Activated CD4-positive, alpha-beta T cell treated with anti-CD3 and anti-CD28 coated beads for 1 hour (primary cell): ENCODE measurements at places on chromosomes 6 and 20.
A peak's percentile ranks its signal among the peaks of the same experiment; 100 is the strongest.

- no peak for DNase-seq
Observed at GRCh38 chr6:101640131-101640530, 246.6 kb downstream of the GRIK2 start.

- no peak for DNase-seq
Observed at GRCh38 chr20:31566658-31567379, 38.3 kb upstream of the ID1 start.

GRCh38 chr6:133184798-133185372 lies 56.3 kb upstream of the EYA4 start:
- DNase-seq = no peak

DNA sequence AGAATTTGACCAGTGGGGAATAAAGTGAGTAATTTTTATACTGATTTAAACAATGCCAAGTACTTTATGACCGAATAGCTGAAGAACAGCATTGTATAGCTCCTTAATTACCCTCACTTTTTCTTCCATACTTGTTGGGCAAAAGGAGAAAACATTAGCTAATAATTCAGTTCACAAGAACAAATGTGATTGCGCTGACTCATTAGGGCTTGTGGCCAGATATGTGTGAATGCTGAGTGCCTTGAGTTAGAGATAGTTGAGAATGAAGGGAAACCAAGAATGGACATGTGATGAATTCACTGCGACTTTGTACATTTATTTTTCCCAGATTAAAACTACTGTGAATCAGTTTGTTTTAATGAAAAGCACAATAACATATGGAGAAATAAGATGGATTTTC lies 669.4 kb downstream of the TFAP2A start:
- no peak for DNase-seq

GRCh38 chr6:87483929-87484328 lies 11.2 kb downstream of the SLC35A1 start:
- no peak for DNase-seq

GRCh38 chr20:33669224-33669623 lies 2.5 kb downstream of the ACTL10 start:
- DNase-seq = no peak

DNA sequence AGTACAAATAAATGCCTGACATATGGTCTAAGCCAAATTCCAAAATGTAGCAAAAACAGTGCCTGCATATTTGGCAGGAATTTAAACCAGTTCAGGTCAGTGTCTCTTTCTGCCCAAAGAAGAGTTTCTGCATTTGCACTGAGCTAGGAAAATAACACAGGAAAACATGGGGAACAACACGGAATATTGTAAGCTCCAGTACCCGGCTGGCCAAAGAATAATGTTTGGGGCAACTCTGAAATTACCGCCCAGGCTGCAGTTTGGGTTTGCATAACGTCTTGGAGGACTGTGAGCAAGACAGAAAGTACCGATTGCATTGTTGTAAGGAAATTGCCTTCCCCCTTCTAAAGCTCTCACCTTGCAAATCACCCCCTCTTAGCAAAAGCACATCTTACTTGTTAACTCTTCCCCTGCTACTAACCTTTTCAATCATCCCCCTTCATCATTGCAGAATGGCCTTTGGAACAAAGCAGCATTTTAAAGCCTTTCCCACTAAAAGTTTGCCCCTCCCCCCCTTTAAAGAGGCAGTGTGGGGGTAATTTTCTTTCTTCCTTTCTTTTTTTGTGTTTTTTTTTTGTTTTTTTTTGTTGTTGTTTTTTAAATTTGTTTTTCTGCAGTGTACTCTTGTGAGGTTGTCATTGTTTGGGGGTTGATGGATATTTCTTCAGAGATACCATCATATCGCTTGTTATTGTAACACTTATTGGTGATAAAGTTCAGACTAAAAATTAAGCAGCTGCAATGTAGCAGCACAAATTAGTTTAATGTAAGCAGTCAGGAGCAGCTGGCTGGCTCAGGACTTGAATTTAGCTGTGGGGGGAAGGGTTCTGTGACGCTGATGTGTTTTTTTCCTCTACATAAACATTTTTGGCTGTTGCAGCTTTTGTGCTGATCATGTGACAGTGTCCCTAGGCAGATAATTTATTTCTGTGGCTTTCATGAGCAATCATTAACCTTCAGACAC lies 100.0 kb upstream of the CITED2 start:
- no peak for DNase-seq

- no peak for DNase-seq
Observed at GRCh38 chr6:34866509-34866908, 21.3 kb downstream of the TAF11 start.

DNA sequence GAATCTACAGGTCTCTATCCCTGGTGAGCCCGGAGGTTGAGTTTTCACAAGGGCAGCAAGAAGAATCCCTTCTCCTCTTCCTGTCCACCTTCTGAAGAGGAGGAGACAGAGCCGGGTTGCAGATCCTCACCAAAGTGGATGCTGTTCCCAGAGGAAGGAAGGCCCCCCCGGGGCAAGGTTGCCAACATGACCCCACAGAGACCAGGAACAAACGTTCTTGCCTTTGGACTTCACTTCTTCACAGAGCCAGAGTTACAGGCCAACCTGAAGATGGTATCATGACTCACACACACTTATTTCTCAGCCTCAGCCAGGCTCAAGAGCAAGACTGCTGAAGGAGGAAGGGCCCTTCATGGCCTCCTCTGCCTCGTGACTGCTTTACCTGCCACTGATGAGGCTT lies 384.3 kb downstream of the CD83 start:
- no peak for DNase-seq

GRCh38 chr6:12051861-12052368 lies 39.8 kb downstream of the HIVEP1 start:
- no peak for DNase-seq

GRCh38 chr6:1386038-1386709 lies 3.2 kb upstream of the FOXF2 start:
- DNase-seq = no peak

- no peak for DNase-seq
Observed at GRCh38 chr20:61310954-61311353, 58.9 kb downstream of the CDH4 start.

- no peak for DNase-seq
Observed at GRCh38 chr6:33688451-33689147, 22.9 kb downstream of the UQCC2 start.

- DNase-seq = no peak
Observed at GRCh38 chr20:58984691-58985090, 3.6 kb downstream of the NELFCD start.

GRCh38 chr6:71347119-71347518 lies 58.5 kb downstream of the OGFRL1 start:
- no peak for DNase-seq

DNA sequence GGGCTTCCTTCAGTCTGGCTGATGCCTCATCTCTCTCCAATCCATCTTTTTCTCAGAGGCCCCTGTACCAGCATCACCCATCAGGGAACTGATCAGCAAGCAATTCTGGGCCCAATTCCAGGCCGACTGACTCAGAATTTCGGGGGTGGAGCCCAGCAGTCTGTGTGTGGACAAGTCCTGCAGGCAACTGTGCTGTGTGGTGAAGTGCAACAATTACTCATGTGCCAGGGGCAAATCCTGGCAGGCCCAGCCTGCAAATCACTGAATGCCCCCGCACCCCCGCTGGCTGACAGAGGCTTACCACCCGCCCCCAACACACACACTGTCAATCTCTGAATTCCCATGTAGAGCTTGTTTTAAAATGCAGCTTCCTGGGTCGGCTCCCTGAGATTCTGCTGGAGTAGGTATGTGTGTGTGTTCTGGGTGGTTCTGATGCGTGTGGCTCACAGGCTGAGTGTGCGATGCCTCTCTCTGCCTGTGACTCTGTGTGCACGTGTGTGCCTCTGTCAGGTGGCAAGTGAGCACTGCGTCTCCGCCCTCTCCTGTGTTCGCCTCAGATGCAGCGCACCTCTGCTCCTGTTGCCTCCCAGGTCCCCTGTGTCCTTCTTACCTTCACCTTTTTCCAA lies 45.4 kb downstream of the SSR1 start:
- no peak for DNase-seq

DNA sequence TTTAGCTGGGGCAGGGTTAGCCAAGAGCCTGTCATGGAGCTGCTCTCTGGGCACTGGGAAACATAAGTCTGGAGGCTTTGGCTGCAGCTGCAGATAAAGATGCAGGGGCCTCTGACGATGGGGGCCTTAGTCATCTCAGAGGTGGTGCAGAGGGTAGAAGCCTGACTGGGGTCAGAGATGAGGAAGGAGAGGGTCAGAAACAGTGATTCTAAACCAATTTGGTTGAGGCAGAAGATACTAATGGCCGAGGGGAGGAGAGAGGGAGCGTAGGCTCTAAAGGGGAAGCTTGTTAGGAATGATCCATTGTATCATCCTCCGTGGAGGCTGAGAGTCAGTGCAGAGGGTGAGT lies 33.8 kb downstream of the PLEKHG1 start:
- no peak for DNase-seq

GRCh38 chr6:158073776-158074175 lies 92.1 kb downstream of the SYNJ2 start:
- DNase-seq = no peak

DNA sequence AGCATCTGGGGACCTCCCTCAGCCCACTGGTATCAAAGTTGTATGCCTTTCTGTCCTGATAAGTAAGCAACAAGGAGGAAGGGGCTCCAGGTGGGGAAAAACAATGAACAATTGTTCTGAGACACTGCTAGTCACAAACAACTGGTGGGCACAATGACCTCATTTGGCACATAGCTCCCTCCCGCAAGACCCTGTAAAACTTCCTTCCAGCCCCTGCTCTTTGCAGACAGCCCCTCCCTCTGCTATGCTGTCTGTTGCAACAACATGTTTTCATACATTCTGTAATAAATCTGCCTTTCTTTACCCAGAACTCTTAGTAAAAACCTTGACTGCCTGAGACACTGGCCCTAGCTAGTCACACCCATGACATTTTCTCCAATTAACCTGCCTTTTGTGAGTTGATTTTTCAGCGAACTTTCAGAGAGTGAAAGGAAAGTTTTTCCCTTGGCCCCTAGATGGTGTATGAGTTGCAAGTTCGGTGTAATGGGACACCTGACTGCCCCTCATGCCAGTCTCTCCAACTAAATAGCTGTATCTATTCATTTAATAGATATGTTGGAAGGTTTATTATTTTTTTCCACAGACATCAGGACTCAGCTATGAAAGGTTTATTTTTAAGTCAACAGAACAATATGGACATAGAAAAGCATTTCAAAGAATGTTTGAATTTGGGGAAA lies 142.3 kb upstream of the SLC22A16 start:
- no peak for DNase-seq

DNA sequence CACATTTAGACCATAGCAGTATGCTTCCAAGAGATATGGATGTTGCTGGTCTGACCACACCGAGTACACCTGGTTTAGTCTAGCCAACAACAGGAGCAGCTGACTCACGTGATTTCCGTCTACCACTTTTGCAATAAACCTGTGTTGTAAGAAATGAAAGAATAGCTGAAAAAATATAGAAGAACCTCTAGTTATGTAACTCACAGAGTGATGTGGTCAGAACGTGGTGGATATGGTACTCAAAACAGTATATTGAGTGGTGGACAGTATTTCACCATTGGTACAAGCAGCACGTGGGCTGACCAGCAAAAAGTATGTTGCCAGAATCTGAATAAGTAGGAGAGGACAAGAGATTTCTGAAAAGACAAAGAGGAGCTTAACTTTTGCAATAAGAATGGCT lies 226.9 kb downstream of the TBC1D7 start:
- DNase-seq = no peak

GRCh38 chr20:6664574-6664973 lies 102.9 kb upstream of the BMP2 start:
- DNase-seq = no peak

DNA sequence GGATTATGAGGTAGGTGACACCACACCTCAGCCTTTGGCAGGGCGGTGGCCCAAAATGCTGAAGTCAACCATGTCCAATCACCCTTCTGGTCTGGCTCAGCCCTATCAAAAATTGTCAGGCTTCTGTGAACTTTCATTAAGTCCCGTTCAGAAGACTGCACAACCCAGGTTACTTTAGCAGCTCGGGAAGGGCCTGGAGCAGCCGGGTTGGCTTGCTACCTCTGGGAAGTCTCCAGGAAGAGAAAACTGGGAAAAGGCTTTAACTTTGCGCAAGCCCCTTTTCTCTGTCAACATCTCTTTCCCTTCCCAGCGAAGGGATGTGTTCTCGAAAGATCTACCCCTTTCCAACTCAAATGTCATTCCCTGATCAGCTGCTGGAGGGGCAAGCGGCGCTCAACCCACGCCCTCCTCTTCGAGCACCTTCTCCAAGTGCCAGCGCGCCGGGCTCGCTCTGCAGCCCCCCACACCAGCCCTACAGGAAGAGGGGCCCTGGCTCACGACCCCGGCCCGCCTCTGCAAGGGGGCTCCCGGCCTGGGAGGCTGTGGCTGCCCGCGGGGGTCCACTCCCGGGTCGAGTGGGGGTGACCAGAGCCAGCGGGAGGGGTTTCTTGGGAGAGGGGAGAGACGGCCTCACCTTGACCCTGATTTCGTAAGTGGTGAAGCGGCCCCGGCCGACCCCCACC lies 573 bp downstream of the SNX3 start:
- peak; percentile 12 for DNase-seq

GRCh38 chr20:51189814-51190782 lies 167.2 kb upstream of the KCNG1 start:
- DNase-seq = no peak

- no peak for DNase-seq
Observed at GRCh38 chr6:49646130-49646824, 9.6 kb upstream of the RHAG start.

GRCh38 chr20:31674895-31675827 lies 37.4 kb downstream of the COX4I2 start:
- peak; percentile 57 for DNase-seq

DNA sequence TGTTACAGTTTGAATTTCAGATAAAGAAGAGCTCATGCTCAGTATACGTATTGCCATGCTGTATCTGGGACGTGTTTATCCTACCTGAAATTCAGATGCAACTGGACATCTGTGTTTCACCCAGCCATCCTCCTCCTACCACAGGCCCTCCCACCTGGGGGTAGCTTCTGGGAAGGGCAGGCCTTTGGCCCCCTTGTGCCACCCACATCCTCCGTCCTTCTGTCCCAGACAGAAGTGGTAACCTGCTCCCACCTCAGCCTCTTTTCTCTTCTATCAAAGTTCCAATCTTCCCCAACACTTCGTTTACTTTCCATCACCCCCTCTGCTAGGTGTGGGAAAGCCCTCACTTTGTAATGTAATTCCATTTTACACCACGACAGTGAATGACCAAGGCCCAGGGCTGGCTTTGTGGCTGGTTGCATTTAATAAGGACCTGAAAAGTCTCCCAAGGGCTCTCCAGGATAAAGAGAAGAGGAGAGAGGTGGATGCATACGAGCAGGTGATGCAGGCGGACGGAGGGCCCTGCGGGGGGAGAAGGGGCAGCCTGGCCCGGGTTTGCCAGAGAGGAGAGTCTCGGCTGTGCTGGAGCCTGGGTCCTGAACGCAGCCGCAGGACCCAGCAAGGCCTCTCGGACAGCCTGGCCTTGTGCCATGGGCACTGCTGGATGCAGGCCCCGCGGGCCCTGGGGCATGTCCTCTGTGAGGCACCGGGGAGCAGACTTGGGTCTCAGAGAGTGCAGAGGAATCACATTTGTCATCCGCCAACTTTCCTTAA lies 98.4 kb downstream of the PSMB1 start:
- no peak for DNase-seq

- DNase-seq = no peak
Observed at GRCh38 chr20:45725134-45725533, 3.0 kb downstream of the SPINT4 start.

- no peak for DNase-seq
Observed at GRCh38 chr6:113732384-113732966, 124.7 kb upstream of the MARCKS start.
